ENCODE measurements at places on chromosomes 4 and X.

GRCh38 chr4:57607566-57608180 lies 497.5 kb upstream of the IGFBP7 start:
- peak; percentile 20 for DNase-seq

DNA sequence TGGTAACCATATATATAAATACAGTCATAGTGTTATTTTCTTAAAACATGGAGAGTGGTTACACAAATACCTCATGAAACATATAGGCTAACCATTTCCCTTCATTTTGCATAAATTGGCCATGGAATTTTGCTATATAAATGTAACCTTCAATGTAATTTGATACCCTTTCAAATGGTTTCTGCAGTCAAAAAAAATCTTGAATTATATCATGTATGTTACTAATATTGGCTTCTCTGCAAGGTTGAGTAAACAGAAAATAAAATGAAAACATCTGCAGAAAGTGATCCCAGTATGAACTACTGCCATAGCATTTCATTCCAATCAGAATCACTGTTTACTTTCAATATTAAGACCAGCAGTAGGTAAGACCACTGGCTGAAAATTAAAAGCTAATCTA lies 1165.9 kb upstream of the TENM3 start:
- no peak for DNase-seq

GRCh38 chr4:86487738-86488348 lies 106.3 kb upstream of the PTPN13 start:
- no peak for DNase-seq

- no peak for DNase-seq
Observed at GRCh38 chr4:81307991-81308390, 93.0 kb upstream of the PRKG2 start.

DNA sequence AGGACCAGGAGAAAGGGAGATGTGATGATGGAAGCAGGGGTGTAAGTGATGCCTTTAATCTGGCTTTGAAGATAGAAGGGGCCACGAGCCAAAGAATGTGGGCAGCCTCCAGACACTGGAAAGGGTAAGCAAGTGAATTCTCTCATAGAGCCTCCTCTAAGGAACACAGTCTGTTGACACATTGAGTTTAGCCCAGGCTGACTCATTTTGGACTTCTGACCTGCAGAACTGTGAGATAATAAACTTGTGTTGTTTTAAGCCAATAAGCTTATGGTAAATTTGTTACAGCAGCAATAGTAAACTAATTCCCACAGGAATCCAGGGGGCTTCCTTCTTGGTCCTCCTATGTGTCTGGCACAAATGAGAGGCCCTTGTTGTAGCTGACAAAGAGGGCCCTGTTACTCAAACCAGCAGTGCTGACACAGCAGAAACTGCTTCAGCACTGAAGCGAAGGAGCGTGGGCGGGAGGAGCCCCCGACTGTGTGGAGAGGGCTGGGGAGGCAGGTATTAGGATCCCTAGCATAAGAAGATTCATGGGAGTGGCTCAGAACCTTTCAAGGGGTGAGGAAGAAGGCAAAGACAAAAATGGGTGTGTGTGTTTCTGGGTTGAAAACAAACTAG lies 268.7 kb downstream of the NR3C2 start:
- DNase-seq = peak; percentile 38

Data from PC-3 (cell line).